ENCODE measurements at places on chromosomes 5 and 9.

DNA sequence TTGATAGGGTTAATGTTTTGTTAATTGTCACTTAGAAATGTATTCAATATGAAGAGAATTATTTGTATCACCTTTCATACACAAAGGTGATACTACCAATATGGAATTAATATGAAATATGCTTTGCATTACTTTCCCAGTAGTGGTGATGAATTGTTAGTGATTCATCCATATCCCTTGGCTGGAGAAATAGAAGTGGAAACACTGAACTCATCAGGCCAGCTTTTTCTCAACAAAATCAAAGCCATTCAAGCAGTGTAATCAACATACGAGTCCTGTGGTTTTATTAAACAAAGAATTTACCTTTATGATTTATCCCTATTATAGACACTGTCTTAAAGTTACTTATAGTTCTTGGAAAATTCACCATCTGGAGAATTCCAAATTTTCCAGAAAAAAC is 264.0 kb upstream of the MEF2C start:
- DNase-seq = no peak

GRCh38 chr5:128480906-128481633 is 57.0 kb downstream of the FBN2 start:
- DNase-seq = no peak

GRCh38 chr5:57939771-57940170 is 457.2 kb upstream of the ACTBL2 start:
- DNase-seq = no peak

DNA sequence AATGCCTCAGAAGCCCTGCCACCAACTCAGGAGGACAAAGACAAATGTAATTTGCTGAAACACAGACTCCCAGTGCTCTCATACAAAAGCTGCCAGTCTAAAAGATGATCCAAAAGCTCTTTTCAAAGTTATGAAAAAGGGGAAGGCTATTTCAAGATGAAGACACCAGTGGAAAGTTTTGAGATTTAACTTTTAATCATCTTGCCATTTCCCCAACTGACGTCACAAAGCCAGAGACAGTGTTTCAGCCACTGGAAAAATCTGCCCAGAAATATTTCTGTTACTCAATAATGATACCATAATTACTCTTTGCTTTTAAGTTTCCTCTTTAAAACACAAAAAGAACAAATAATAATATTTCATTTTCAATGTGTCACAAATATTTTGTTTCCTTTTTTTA is 20.9 kb downstream of the ENG start:
- DNase-seq = no peak
